Thoracic aorta (tissue), 2 donors: ENCODE measurements at places on chromosomes 12 and 14. TPM values are rescaled to one million over a fixed set of nuclear protein-coding genes. Genes with fewer than 3 reads are reported as not detected.
A peak's percentile ranks its signal among the peaks of the same experiment; 100 is the strongest.

DNA sequence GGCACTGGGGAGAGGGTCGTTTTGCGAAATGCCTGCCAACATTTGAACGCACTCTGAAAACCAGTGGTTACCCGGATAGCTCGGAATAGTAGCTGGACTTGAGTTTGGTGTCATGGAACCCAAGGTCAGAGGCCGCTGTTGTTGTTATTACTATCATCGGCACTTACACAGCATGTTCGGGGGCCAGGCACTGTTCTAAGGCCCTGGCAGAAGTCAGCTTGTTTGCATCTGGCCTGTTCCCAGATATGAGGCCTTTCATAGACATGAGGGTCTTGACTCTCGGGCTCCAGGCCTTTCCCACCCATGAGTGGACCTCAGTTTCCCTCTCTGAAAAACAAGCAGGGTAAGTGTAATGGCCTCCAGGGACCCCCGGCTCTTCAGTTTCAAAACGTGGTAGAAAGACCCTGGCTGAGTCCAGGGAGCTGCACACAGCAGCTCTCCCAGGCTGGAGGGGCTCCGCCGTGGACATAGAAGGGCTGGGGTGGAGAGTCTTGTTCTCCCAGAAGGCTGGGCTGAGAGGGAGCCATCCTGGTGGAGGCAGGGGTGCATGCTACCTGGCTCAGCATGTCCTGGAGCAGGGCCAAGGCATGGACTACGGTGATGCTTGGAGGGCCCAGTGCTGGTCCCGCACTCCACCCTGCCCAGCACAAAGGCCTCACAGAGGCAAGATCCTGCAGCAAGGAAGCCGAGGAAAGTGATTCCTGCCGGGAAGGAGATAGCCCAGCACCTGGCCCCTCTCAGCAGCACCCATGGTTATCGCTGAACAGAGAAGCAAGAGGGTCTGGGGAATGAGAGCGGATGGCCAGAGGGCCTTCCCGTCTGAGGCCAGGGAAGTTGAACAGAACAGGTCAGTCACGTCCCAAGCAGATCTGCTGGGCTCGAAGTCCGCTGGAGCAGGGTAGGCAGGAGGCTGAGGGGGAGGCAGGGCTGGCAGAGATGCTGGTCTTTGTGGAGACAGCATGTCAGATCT is 63.5 kb upstream of the C14orf180 start:
- DNase-seq, result no peak

PTGER2 gene
- 4.3 TPM for total RNA-seq

FAM90A1 gene
- not detected for total RNA-seq

- no peak for DNase-seq
These were observed 161.3 kb downstream of the GXYLT1 start for GRCh38 chr12:41983394-41983793.

- peak; percentile 24 for DNase-seq
These were observed 18.3 kb downstream of the SLC25A47 start for GRCh38 chr14:100341301-100342031.

CLEC2B gene
- 13.1 TPM for total RNA-seq

DNA sequence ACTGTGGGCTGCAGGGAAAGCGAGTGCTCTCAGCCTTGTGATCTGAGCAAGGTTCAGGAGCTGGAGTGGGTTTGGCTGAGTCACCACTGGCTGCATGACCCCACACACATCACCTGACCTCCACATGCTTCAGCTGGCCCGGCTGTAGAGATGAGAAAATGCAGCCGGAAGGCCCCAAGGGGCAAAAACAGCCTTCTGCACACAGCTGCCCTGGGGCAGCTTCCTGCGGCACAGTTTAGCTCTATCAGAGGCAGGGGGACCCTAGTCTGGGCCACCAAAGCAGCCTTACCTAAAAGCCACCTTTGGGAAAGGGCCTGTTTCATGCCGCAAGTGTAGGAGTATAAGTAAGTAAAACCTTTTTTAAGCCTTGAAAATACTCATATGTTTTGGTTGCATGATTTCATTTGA is 123.3 kb downstream of the SSPN start:
- no peak for DNase-seq

- no peak for DNase-seq
These were observed 16.1 kb upstream of the WSCD2 start for GRCh38 chr12:108112832-108113556.

HOXC12 gene
- total RNA-seq, result not detected

GRCh38 chr14:105050551-105050897 is 14.7 kb downstream of the GPR132 start:
- DNase-seq, result no peak

CCDC196 gene
- not detected for total RNA-seq

TAS2R8 gene
- total RNA-seq, result not detected

GRCh38 chr12:107514887-107515445 is 170.6 kb upstream of the PWP1 start:
- no peak for DNase-seq

GRCh38 chr12:131835616-131836171 is 7.5 kb downstream of the MMP17 start:
- DNase-seq, result no peak

DNA sequence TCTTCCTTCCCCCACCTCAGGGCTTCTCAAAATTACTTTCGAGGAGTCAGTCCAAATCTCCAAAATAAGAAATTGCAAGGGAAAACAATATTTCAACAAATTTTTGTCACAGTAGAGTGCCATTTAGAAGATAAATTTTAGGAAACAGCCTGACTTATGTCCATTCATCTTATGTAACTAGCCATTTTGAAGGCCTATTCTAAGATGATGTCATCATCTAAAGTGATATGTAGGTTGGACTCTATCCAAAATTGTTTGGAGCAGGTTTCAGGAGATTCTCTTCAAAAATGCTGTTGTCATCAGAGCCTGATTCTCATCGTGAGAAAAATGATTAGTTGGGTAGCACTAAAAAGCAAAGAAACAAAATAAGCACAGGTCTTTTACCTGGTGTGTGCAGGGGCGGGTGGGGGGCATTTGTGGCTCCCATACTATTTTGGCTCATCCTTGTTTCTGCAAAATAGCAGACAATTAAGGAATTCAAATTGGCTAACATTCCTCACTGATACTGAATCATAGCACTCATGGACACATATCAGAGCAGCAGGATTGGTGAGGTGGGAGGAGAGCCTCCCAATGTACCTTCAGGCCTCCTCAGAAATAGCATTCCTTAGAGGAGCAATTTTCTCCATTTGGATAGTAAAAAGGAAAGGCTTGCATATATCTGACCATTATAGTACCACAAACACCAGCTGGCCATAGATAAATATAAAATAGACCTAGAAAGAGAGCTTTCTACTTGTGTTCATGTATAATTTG is 360.9 kb upstream of the NAV3 start:
- DNase-seq, result no peak

REP15 gene
- total RNA-seq, result 5.6 TPM

GRCh38 chr12:112498580-112498979 is 79.8 kb downstream of the PTPN11 start:
- no peak for DNase-seq
